ENCODE measurements at places on chromosomes 1 and 21.

GRCh38 chr1:70961374-70961975, 86.1 kb downstream of the PTGER3 start:
- no peak for DNase-seq

GRCh38 chr21:43712268-43712942, 6.5 kb upstream of the PDXK start:
- no peak for DNase-seq

DNA sequence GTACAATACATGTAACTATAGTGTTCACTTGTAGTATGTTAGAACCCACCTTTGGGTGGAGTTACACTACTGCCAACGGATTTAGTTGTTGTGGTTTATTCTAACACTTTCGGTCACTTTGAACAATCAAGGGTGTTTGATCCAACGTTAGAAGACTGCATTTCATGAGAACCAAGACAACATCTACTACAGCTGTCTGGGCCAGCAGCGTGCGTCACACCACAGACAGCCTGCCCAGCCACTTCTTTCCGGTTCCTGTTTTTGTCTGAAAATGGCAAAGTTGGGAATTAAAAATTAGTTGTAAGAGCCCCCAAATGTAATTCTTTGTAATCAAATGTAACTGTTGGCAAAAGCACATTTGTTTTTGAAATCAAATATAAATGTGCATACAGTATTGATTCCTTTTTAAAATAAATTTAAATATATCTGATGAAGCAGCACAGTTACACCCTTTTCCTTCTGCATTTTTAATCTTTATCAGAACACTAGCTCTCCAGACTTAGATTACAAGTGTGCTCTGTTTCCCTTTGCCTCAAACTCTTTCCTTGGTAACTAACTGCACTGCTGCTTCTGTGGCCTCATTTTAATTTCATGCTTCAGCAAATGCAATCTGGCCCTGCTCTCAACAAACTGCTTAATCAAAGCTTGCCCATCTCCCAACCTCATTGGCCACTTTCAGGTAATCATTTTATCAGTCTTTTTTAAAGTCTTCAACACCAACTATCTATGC, 86.6 kb upstream of the DPH5 start:
- DNase-seq = peak; percentile 6

- DNase-seq = no peak
Measured at GRCh38 chr1:40886318-40887011, 24.3 kb upstream of the CITED4 start.

DNA sequence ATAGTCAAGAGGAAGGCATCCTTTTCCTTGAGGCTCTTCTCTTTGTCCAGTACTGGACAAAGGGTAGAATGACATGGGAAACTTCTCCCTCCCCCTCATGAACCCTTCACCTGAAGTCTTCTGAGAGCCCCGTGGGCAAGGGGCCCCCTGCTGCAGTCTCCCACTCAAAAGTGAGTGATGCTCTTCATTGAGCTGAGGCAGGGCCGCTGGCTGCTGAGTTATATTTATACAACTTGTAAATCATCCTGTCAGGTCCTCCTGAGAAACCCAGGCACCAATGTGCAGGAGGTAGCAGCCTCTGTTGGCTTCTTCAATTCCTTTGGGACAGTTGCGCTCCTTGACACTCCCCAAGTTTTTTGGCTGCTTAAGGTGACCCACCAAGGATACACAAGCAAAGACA, 150.2 kb downstream of the IGSF21 start:
- DNase-seq = no peak

GRCh38 chr1:154786804-154787570, 83.1 kb downstream of the KCNN3 start:
- DNase-seq = no peak

GRCh38 chr1:11648732-11649158, 5.5 kb downstream of the FBXO2 start:
- no peak for DNase-seq

- no peak for DNase-seq
Measured at GRCh38 chr1:36440044-36440443, 10.2 kb downstream of the OSCP1 start.

DNA sequence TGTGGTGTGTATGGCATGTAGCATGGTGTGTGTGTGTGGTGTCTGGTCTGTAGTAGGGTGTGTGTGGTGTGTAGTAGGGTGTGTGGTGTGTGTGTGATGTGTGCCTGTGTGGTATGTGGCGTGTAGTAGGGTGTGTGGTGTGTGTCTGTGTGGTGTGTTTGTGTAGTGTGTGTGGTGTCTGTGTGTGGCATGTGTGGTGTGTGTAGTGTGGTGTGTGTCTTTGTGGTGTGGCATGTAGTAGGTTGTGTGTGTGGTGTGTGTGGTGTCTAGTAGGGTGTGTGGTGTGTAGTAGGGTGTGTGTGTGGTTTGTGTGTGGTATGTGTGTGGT, 85.5 kb downstream of the SYT2 start:
- DNase-seq = no peak

GRCh38 chr1:225942574-225942973, 1.6 kb upstream of the LEFTY2 start:
- DNase-seq = no peak

GRCh38 chr1:236345728-236346127, 48.4 kb upstream of the EDARADD start:
- no peak for DNase-seq
